ENCODE measurements at places on chromosomes 7 and 10. TPM values are rescaled to one million over a fixed set of nuclear protein-coding genes. Genes with fewer than 3 reads are reported as not detected.

DNA sequence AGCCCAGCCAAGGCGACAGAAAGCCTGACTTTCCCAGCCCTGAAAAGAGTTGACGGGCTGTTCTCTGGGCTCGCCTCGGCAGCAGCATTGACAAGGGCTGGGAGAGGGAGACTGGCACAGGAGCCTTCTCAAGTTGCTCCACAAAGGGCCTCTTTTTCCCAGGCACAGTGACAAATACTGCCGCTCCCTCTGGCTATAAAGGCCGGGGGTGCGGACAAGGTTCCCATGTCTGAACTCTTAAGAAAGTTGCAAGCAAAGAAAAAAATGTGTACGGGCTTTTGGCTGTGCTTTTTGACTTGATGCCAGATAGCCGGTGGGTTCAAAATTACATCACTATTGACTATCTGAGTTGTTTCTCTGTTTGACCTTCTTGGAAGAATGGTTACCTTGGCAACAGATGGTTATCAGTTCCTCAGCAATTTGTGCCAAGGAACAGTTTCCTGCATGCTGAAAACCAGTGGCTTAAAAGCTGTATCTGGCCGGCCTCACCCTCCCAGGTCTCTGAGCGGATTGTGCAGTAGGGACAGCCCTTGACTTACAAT lies 115.9 kb upstream of the EEPD1 start:
- no peaks in the 10 kb centered on the region for H3K36me3 ChIP-seq
- DNase-seq: peak; percentile 46
- H3K4me1 ChIP-seq: peaks cover 10% of the 10 kb centered on the region
- peak overlapping the region; percentile 80 for H3K27ac ChIP-seq

GRCh38 chr10:17821893-17822292 lies 12.7 kb downstream of the MRC1 start:
- H3K4me1 ChIP-seq: no peaks in the 10 kb centered on the region
- H3K4me3 ChIP-seq: no peak overlapping the region
- DNase-seq: no peak
- H3K36me3 ChIP-seq: no peaks in the 10 kb centered on the region

The FGF8 gene
- total RNA-seq: not detected

GRCh38 chr10:24848195-24848594 lies 104.2 kb downstream of the PRTFDC1 start:
- H3K4me1 ChIP-seq: peaks cover 4% of the 10 kb centered on the region
- H3K27me3 ChIP-seq: no peaks in the 10 kb centered on the region
- H3K27ac ChIP-seq: no peak overlapping the region
- H3K4me3 ChIP-seq: no peak overlapping the region

The SCART1 gene
- total RNA-seq: 12.1 TPM

The LIPK gene
- total RNA-seq: not detected

GRCh38 chr7:85186083-85186520 lies 754 bp downstream of the SEMA3D start:
- H3K4me1 ChIP-seq: peaks cover 4% of the 10 kb centered on the region
- H3K4me3 ChIP-seq: peak overlapping the region; percentile 89
- DNase-seq: no peak
- H3K27ac ChIP-seq: peak overlapping the region; percentile 93

- peak overlapping the region; percentile 20 for H3K27ac ChIP-seq
- H3K36me3 ChIP-seq: peaks cover 45% of the 10 kb centered on the region
- DNase-seq: no peak
- no peaks in the 10 kb centered on the region for H3K27me3 ChIP-seq
- no peak overlapping the region for H3K4me3 ChIP-seq
Observed at GRCh38 chr10:15661574-15661973, 58.1 kb downstream of the ITGA8 start.

DNA sequence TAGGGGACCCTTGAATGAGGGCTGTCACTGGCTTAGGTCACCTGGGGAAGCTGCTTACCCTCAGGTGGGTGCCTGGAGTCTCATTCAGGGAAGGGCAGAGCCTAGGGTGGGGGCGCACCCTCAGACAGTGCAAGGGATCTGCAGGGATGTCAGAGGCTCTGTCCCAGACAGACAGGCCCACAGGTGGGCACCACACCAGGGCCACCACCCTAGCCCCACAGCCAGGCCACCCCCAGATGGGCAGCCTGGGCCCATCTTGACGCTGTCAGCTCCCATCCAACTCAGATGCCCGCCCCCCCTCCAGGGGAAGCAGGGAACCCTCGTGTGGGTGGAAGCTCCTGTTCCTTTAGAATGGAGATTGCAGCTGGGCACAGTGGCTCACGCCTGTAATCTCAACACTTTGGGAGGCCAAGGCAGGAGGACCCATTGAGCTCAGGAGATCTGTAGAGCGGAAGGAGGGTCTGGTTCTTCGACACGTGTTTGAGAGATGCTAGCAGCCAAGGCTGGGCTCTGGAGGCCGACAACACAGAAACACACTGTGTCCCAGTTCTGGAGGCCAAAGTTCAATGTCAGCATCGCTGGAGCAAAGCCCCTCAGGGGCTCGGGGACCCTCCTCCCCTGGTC lies 58.5 kb upstream of the DNAJB6 start:
- H3K27me3 ChIP-seq: no peaks in the 10 kb centered on the region
- no peaks in the 10 kb centered on the region for H3K36me3 ChIP-seq
- DNase-seq: no peak
- H3K4me1 ChIP-seq: peaks cover 13% of the 10 kb centered on the region
- H3K27ac ChIP-seq: no peak overlapping the region
- no peak overlapping the region for H3K4me3 ChIP-seq

DNA sequence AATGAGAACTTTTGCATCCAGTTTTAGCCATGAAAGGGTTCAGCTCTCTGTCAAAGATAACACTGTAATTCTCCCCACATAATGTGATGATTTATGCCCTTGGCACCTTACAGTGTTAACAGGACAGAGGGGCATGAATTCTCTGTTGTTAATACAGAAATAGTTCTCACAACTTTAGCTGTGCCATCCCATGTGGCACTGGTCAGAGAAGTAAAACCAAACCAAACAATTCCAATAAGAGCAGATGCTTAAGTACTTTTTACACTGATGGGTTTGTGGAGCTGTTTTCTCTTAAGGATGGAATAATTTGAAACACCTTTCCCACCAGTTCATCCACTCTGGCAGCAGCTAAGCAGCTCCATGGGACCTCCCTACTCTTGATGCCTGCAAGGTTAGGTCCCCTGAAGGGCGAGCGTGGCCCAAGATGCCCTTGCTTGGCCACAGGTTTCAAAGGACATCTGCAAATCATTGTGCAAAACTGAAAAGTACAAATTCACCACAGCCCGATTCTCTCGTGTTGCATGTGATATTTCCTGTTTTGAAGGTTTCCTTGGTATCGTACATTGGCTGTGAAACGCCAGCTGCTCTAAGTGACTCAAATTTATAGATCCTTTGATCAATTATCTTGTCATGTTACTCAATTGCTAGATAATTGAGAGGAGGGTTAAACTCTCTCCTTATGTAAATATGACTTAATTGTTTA lies 82.5 kb upstream of the CREB5 start:
- H3K27ac ChIP-seq: no peak overlapping the region
- no peaks in the 10 kb centered on the region for H3K27me3 ChIP-seq

The CADPS2 gene
- 16.4 TPM for total RNA-seq

GRCh38 chr10:43318976-43319960 lies 52.2 kb upstream of the FXYD4 start:
- no peak overlapping the region for H3K27ac ChIP-seq
- H3K36me3 ChIP-seq: no peaks in the 10 kb centered on the region
- no peak for DNase-seq
- no peaks in the 10 kb centered on the region for H3K27me3 ChIP-seq

DNA sequence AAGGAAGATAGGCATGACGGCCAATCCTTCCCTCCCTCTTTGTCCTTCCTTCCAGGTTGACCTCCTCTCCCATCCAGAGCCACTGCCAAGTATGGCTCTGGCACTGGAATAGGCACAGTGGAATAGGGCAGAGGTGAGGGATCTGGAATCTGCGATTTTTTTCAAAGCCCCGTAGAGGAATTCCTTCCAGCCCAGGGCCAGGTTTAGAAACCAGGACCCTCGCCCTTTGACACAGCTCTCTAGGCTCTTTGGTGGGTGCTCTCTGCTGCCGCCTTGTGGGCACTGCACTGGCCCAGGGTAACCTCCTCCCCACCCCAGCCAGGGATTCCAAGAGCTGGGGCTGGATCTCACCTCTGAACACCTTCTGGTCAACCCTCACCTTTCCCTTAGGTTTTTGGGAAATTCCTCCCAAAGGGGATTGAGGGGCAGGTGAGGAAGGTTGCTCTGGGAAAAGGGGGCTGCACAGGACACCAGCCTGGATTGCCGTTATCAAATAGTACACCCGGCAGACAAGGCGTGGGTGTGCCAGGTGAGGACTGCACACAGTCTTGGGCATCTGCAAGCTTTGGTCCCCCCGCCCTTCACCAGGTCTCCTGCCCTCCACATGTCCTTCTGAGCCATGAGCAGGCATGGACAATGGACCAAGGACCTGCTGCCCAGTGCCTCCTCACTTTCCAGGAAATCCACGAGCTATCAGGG lies 22.8 kb downstream of the C10orf105 start:
- no peaks in the 10 kb centered on the region for H3K27me3 ChIP-seq
- no peak for DNase-seq

GRCh38 chr7:129574487-129574886 lies 37.0 kb upstream of the NRF1 start:
- DNase-seq: no peak
- H3K4me1 ChIP-seq: no peaks in the 10 kb centered on the region
- H3K36me3 ChIP-seq: no peaks in the 10 kb centered on the region

DNA sequence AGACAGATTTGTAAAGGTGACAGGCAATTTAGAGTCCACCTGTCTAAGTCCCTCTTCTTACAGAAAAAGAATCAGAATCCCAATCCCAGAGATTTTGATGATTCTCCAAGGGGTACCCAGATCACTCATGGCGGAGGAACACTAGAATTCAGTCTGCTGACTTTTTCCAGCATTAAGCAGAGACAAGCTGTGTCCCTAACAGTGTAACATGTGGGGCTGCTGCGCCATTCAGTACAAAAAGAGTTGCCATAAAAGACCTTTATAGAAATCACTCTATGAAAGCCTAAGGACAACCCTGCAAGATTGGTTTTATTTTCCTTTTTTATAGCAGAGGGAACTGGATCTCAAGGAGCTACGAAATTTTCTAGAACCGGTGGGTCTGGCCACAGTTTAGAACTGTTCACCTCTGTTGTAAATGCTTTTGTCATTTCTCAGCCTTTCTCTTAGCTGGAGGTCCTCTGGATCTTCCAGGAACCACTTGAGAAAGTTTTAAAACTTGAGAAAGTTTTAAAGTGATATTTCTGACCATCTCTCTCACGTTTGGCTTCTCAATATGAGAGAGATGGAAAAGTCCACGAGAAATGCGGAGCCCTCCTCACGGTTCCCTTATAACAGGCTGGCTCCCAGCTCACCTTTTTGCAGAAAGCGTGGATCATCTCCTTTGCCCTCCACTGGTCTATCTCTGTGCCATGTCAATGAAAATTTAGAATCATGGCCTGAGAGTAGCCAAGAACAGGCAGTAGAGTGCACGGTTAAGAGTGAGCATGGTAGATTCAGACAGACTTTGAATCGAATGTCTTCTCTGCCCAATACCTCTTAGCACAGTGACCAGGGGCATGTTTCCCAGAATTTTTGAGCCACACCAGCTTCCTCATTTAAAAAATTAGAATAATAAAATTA lies 826 bp downstream of the GIMAP7 start:
- no peak for DNase-seq
- H3K27ac ChIP-seq: peak overlapping the region; percentile 15
- H3K27me3 ChIP-seq: no peaks in the 10 kb centered on the region
- no peaks in the 10 kb centered on the region for H3K4me1 ChIP-seq
- peak overlapping the region; percentile 68 for H3K4me3 ChIP-seq

- DNase-seq: no peak
- no peak overlapping the region for H3K27ac ChIP-seq
- H3K4me3 ChIP-seq: no peak overlapping the region
- H3K4me1 ChIP-seq: peaks cover 7% of the 10 kb centered on the region
Observed at GRCh38 chr7:106568680-106569499, 92.1 kb downstream of the CCDC71L start.

The ABCB1 gene
- 10.6 TPM for total RNA-seq

All from thoracic aorta (tissue), 2 donors.